ENCODE measurements at places on chromosomes 7 and 10.

DNA sequence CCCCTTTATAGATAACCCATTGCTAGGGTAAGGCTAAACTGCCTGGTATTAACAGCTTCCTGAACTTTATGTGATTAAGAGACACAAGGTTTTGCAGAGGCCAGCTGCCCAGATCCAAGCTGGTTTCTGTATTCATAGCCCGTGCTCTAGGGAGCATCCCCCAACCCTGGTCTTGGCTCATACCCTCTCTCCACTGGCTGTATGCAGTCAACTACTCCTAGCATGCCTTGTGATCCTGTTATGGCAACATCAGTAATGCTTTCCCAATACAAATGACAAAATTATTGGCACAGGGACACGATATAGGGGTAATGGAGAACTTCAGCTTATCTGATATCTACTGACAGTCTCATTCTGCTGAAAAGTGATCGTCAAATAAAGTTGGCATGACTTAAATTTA is 202.8 kb upstream of the MKLN1 start:
- no peak for DNase-seq

GRCh38 chr7:56291-56913 is 136.0 kb upstream of the FAM20C start:
- no peak for DNase-seq

- DNase-seq = no peak
These were observed 74.4 kb upstream of the EFCAB10 start for GRCh38 chr7:105655500-105656380.

GRCh38 chr7:154631162-154631561 is 371.8 kb downstream of the PAXIP1 start:
- no peak for DNase-seq

DNA sequence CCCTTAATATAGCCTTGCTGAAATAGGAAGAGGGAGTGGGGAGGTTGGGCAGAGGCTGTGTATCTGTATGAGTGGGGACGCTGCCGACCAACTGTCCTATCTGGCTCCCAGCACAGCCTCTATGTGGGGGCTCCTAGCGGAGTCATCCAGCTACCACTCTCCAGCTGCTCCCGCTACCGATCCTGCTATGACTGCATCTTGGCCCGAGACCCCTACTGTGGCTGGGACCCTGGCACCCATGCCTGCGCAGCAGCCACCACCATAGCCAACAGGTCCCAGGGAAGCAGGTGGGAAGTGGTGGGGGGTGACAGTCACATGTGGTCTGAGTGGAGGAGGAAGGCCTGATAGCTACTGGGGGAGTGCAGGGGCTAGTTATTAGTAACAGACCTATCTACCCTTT is 6.6 kb downstream of the MRPL43 start:
- DNase-seq = no peak

- peak; percentile 61 for DNase-seq
These were observed 16.9 kb upstream of the ZFAND2A start for GRCh38 chr7:1176891-1177373.

DNA sequence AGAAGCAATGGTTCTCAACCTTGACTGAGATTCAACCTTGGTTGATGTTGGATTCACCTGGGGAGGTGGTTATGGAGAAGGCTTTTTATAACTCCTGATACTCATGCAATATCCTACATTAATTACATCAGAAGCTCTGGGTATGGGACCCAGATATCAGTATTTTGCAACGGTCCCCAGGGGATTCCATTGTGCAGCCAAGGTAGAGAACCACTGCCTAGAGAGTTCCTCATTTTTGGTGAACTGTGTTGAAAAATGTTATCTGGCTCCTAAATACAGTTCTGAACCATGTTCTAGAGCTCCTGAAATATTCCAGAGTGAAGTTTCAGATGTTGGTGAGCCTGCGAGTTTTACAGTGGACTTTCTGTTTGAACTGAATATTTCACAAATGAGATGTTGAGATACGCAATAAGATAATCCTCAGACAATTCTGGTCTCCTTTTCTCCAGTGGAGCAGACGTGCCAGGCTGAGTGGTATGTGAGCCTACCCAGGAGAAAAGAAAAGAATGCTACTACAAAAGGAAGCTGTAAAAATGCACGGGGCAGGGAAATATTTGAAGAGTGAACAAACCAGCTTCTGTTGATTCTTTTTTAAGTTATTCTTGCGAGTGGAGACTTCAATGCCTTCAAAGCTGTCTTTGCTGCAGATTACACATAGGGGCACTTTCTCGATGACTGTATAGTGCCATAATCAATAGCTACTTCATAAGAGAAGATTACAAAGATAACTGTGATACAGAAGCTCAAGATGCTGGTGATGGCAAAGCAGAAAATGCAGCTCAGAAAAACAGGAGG is 13.6 kb upstream of the C10orf120 start:
- no peak for DNase-seq

DNA sequence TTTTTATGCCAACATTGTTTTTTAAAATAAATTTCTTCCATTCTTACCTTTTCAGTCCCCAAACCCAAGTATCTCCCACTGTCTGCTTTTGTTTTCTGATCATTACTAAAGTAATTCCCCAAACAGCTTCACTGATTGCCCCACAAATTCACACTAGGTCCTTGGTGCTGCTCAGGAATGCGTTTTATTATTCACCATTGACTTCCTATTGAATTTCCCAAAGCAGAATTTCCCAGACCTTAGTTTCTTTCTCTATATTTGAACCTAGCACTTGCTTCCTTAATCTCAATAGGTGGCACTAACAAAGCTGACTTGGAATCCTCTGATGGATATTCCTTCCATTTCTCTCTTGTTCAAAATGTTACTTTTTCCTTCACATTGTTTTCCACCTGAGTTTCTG is 52.2 kb downstream of the FZD1 start:
- no peak for DNase-seq

DNA sequence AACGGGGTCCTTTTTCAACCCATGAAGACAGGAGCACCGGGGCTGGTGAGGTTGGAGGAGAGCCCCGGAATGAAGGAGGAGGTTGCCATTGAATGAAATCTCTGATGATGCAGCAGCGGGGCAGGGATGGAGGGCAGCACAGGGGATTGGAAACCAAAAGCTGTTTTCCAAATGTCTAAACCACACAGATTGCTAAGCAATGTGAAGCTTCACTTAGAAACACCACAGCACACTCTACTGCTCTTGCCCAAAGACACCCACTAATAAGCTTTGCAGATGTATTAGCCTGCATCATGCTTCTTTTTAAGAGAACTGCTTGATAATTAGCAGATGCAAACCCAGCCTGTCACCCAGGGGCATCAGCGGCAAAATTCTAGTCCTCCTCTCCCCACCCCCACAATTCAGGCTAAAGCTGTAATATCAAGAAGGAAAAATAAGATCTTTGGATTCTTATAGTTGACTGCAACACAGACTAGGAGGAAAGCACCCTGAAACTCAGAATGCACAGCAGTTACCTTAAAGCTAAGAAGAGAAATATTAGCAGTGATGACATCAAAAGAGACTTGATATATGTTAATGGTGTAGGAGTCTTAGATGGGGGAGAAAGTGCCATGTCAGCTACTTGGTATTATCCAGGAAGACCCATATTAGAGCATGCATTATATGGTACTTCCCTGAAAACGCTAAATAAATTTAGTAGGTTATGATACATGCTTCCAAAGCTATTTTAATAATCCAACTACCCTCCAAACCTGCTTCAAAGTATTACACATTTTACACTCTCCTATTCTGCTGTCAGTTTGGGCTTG is 666.7 kb downstream of the KCNMA1 start:
- DNase-seq = no peak

DNA sequence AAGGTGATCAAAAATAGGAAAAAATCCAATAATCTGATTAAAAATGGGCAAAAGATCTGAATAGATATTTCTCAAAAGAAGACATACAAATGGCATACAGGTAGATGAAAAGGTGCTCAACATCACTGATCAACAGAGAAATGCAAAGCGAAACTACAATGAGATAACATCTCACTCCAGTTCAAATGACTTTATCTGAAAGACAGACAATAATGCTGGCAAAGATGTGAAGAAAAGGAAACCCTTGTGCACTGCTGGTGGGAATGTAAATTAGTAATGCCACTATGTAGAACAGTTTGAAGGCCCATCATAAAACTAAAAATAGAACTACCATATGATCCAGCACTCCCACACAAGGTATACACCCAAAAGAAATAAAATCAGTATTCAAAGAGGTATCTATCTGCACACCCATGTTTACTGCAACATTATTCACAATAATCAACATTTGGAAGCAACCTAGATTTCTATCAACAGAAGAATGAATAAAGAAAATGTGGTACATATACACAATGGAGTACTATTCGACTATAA is 85.0 kb downstream of the LRRN3 start:
- no peak for DNase-seq

GRCh38 chr7:37285706-37286453 is 162.8 kb downstream of the ELMO1 start:
- DNase-seq = no peak

- DNase-seq = no peak
These were observed 1.5 kb downstream of the PTPN12 start for GRCh38 chr7:77538281-77539212.

GRCh38 chr7:92242972-92243371 is 2.7 kb downstream of the KRIT1 start:
- no peak for DNase-seq

DNA sequence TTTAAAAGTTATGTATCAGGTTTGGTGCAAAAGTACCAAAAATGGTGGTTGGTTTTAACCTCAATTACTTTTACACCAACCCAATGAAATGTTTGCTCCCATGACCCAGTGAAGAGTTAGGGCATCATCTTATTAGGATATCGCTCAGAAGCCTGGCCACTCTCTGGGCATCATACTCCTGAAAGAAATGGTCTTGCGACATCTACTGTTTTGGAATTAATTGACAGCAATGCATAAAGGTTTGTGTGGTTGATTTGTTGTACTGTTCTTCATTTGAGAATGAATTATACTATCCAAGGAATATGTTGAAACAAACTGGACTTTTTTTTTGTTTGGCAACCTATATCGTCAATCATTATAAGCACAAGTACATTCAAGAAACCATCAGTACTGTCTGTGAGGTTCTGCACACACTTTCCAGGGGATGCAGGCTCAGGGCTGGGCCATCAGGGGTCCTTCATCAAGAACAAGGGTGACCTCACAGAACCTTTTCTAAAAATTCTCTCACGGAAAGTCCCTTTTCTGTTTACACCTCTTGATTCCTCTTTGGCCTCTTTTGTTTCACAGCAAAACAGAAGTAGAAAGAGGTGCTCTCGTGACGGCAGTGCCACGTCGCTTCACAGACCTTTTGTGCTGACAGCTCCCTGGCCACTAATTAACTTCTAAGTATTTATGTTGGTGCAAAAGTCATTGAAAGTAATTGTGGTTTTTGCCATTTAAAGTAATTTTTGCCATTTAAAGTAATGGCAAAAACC is 117.2 kb upstream of the KLF6 start:
- DNase-seq = no peak

DNA sequence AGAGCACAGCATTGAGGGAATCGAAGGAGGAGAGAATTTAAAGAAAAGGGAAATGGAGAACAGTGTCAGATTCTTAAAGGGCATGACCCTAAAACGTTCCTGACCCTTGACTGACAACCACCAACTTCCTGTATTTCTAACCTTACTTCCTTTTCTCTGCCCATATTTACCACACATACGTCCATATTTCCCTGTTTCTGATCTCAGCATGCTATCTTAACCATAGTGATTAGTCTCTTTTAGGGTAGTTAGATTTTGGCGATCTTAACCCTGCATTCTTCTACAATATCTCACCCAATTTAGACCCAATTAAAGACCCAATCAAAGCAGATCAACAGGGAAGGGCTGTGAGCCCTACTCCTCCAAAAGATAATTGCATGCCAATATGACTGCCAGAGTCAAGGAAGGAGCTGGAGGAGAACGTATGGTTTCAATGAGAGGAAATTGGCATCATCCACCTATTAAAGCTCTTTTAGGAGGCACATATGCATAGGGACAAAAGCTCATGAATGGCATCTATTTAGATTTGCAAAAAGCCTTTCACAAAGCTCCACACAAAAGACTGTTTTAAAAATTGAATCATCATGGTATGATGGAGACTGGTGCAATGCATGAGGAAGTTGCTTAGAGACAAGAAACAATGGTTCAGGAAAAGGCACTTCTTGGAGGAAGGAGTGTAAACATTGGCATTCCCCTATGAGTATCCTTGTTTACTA is 49.0 kb upstream of the ARHGAP12 start:
- no peak for DNase-seq

GRCh38 chr7:131605280-131605878 is 49.0 kb upstream of the PODXL start:
- no peak for DNase-seq

DNA sequence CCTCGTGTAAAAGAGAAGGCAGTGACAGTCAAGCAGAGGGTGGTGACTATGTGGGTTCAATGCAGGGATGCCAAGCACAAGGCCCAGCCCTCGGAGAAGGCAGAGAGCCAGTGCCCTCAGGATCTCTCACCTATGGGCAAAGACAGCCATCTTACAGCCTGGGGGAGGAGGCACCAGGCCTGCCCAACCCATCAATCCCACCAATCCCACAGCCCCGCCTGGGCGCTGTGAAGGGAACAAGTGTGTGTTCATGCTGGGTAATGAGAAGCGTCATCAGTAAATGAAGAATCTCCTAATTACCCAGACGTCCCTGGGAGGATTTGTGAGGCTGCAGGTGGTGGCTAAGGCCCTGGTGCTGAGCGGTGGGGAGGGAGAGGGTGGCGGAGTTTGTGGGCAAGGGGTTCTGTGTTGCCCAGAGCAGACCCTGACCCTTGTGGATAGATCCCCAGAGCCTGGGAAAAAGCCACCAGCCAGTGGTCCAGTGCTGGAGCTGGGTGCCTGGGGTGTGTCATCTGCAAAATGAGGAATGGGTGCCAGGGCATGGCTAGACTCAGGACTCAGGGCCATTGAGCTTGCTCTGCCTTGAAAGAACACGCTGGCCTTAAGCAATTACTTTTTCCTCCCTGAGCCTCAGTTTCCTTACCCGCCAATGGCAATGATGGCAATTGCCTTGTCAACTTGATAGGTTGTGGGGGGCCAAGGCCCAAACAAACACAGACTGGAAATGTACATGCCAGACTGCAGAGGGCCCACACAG is 128.1 kb upstream of the UNC5B start:
- peak; percentile 13 for DNase-seq

DNA sequence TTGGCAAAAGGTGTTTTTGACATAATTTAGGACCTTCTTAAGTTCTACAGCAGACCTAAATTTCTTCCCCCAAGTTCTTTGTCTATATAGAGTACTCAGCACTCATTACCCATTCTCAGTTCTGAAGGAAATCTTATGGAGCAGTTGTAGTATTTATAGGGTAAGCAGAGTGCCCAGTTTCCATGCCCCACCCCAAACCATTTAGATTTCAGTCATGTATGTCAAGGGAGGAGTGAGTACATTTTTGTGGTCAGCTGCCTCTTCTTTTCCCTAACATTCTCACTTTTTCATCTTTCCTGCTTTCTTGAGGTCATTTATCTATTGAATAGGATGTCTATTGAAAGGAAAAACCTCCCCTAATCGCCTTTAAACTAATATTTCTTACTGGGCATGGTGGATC is 83.3 kb downstream of the KAT6B start:
- no peak for DNase-seq

- no peak for DNase-seq
These were observed 404.1 kb downstream of the PAXIP1 start for GRCh38 chr7:154598864-154599263.

DNA sequence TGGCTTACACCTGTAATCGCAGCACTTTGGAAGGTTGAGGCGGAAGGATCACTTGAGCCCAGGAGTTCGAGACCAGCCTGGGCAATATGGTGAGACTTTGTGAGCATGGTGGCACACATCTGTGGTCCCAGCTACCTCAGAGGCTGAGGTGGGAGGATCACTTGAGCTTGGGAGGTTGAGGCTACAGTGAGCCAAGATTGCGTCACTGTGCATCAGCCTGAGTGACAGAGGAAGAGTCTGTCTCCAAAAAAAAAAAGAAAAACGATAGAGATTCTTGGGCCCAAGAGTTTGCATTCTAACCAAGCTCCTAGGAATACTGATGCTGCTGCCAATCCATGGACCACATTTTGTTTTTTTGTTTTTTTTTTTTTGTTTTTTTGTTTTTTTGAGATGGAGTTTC is 12.1 kb downstream of the MYOZ1 start:
- DNase-seq = no peak
